ENCODE measurements at places on chromosomes 4 and X.

DNA sequence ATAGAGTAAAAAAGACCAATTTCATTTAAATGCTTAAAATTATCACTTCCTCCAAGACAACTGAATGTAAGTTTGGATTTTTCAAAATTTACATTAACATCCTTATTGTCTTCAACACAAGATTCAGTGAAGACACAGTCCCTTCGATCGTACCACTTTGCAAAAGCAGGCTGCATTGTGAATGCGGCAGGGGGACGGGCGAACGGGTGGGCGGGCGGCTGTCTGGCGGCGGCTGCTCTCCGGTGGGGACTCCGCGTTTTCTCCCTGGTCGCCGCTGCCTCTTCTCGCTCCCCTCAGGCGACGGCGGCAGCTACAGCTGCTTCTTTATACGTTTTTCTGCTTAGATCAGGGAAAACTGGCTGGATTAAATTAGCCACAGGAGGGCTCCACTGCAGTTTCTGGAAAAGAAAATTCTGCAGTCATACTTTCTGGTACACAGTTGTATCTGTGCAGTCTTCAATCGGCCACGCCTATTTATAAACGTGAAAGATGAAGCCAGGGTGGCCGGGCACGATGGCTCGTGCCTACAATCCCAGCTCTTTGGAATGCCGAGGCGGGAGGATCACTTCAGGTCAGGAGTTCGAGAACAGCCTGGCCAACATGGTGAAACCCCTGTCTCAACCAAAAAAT, 33.9 kb upstream of the HPF1 start:
- DNase-seq: no peak

- DNase-seq: no peak
These were observed 321.6 kb upstream of the PCDH10 start for GRCh38 chr4:132827522-132827921.

- peak; percentile 58 for DNase-seq
These were observed 866 bp upstream of the UVSSA start for GRCh38 chr4:1345903-1346780.

DNA sequence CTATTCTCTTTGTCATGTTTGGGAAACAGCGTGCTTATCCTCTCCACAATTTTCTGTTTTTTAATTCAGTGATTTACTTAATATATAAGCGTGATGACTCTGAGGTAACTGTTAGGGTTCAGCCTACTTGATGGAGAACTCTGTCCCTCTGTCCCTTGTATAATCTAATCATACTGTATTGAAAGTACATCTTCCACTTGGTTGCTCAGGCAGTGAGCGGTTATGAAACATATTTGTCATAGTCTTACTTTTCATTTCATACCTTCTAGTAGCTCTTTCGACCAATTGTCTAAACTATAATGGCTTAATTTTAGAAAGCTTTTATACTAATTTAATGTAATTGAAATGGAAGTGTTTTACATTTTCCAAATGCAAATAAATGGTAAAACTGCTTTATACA, 469.0 kb downstream of the TLL1 start:
- DNase-seq: no peak

DNA sequence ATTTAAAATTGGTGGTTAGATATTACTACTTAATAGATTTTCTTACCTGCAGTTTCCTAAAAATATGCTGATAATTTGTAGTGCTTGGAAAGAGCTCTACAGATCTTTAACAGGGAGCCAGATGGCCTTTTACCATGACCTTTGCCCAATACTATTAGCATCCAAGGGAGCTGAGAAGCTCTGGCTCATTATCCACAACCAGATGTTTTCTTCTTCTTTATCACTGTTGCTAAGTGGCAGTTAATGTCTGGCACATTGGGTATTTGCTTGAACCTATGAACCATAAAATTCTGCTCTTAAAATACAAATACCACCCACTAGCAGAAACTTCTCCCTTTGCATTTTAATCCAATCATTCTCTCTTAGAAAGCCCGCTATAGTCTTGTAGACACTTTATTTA, 1480.3 kb downstream of the C4orf33 start:
- DNase-seq: no peak

- DNase-seq: no peak
These were observed 121.0 kb downstream of the PCDH19 start for GRCh38 chrX:100289066-100289558.

- no peak for DNase-seq
These were observed 137.0 kb downstream of the AMMECR1 start for GRCh38 chrX:110180928-110181310.

DNA sequence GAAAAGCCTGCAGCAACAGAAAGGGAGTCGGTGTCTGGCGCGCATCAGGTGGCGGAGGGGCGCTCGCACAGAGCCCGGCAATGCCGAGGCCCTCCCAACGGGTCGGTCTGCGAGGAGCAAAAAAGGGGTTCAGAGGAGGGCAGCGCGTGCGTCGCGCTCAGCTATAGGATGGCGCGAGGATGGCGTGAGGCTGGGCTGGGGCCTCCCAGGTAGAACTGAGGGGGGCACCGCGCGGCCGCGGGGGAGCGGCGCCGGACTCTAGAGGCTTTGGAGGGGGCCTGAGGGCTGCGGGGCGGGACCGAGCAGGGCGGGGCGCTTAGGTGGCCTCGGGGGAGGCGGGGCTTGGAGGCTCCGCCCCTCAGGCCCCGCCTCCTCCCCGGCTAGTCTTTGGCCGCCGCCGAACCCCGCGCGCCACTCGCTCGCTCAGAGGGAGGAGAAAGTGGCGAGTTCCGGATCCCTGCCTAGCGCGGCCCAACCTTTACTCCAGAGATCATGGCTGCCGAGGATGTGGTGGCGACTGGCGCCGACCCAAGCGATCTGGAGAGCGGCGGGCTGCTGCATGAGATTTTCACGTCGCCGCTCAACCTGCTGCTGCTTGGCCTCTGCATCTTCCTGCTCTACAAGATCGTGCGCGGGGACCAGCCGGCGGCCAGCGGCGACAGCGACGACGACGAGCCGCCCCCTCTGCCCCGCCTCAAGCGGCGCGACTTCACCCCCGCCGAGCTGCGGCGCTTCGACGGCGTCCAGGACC, at the start of gene PGRMC1:
TSS of gene PGRMC1 (plus strand) at position 414 of the 751 bp plus-strand sequence. CDS start at position 493, 79 bp downstream.
- DNase-seq: peak; percentile 78

- DNase-seq: no peak
These were observed 54.3 kb downstream of the NRK start for GRCh38 chrX:105876658-105877057.

- DNase-seq: no peak
These were observed 216.7 kb downstream of the HS6ST2 start for GRCh38 chrX:132741689-132742088.

DNA sequence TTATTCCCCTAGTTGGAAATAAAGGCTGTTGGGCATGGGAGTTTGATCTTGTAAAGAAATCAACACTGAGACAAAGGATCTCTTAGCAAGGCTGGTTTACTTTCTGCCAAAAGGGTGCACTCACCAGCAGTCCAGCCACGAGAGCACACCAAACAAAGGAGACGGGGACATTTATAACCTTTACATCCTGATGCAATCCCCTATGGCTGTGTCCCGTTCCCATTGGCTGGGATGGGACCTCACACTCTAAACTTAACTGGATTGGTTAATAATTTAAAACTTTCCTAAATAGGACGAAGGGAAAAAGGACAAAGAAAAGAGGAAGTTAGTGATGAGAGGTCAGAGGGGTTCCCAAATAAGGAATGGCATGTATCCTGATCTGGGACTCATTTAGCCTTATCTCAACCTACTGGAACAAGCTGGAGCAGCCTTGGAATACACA, 17.9 kb downstream of the METAP1 start:
- DNase-seq: no peak

DNA sequence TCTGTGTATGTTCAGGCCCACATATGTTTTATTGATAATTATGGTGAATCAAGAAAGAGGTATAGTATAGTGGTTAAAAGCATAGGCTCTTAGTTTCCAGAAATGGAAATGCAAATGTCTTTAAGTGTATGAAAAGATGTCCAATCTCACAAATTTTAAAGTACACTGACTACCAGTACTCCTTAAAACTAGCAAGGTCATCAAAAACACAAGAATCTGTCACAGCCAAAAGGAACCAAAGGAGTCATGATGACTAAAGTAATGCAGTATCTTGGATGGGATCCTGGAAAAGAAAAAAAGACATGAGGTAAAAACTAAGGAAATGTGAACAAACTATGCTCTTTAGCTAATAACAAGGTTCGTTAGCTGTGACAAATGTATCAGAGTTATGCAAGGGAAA, 661 bp upstream of the RBM41 start:
- no peak for DNase-seq

- no peak for DNase-seq
These were observed 4.1 kb downstream of the APEX2 start for GRCh38 chrX:55004231-55004630.

- DNase-seq: no peak
These were observed 50.5 kb downstream of the TBC1D14 start for GRCh38 chr4:6960154-6960553.

GRCh38 chr4:77613267-77613666, 7.6 kb downstream of the CXCL13 start:
- no peak for DNase-seq

GRCh38 chrX:49312176-49312575, 8.7 kb downstream of the GAGE10 start:
- no peak for DNase-seq

- DNase-seq: peak; percentile 6
These were observed 307 bp downstream of the ATG4A start for GRCh38 chrX:108091878-108092291.

DNA sequence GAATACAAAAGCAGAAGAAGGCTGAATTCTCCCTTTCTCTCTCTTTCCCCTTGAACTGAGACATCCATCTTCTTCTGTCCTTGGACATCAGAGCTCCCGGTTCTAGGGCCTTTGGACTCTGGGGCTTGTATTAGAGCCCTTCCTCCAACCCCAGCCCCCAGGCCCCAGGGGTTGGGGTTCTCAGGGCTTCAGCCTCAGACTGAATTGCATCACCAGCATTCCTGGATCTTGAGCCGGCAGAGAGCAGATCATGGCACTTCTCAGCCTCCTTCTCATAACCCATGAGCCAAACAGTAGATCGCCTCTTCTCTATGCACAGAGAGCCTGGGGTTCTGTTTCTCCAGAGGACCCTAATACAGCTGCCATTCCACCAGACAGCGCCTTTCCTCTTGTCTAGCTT, 25.3 kb upstream of the CLDN24 start:
- no peak for DNase-seq

DNA sequence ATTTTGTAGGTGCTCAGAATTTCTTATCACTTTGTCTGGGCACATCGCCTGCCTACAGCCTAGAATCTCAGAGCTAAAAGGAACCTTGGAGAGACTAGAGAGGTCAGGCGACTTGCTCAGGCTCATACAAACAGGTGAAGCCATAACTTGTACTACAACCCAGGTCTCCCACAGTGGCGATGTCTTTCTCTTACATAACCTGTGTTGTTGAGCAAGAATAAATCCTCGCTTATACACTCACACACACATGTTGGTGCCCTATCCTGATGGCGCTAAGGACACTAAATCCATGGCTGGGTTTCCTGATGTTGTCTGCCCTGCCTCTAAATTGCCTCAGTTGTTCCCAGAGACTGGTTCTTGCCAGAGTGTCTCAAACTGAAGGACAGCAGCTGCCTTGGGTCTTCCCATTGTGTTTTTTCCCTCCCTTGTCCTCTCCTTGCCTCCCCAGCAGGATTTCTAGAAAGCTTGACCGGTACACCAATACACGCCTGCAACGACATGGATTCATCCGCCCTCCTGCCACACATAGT, 1.6 kb downstream of the TSC22D3 start:
- no peak for DNase-seq

Measured in CD4-positive, alpha-beta T cell treated with Interleukin-15 for 4 hours (primary cell).